ENCODE measurements at places on chromosomes 16 and 17. TPM values are rescaled to one million over a fixed set of nuclear protein-coding genes. Genes with fewer than 3 reads are reported as not detected.
A peak's percentile ranks its signal among the peaks of the same experiment; 100 is the strongest.

CHST5 gene
- total RNA-seq: 0.26 TPM

GRCh38 chr16:6892966-6893365, 439.7 kb upstream of the RBFOX1 start:
- DNase-seq: no peak

GRCh38 chr16:83248735-83249463, 558.9 kb upstream of the HSBP1 start:
- DNase-seq: no peak

GRCh38 chr17:21500064-21500463, 123.9 kb downstream of the KCNJ12 start:
- no peak for DNase-seq

DNA sequence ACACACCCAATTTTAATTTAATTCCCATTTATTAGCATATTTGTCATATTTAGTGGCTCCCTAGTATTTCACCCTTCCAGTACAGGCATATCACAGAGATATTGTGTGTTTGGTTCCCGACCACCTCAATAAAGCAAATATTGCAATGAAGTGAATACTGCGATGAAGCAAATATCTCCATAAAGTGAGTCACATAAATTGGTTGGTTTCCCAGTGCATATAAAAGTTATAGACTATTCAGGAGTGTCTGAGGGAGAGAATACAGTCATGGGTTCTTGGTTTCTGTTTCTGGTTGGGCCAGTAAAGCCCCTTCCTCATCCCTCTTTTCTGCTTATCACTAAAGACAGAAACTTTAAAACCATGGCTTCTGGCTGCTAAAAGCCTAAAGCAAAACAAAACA, 295.4 kb upstream of the AXIN2 start:
- no peak for DNase-seq

OTOA gene
- 0.70 TPM for total RNA-seq

SRL gene
- 10.1 TPM for total RNA-seq

DNA sequence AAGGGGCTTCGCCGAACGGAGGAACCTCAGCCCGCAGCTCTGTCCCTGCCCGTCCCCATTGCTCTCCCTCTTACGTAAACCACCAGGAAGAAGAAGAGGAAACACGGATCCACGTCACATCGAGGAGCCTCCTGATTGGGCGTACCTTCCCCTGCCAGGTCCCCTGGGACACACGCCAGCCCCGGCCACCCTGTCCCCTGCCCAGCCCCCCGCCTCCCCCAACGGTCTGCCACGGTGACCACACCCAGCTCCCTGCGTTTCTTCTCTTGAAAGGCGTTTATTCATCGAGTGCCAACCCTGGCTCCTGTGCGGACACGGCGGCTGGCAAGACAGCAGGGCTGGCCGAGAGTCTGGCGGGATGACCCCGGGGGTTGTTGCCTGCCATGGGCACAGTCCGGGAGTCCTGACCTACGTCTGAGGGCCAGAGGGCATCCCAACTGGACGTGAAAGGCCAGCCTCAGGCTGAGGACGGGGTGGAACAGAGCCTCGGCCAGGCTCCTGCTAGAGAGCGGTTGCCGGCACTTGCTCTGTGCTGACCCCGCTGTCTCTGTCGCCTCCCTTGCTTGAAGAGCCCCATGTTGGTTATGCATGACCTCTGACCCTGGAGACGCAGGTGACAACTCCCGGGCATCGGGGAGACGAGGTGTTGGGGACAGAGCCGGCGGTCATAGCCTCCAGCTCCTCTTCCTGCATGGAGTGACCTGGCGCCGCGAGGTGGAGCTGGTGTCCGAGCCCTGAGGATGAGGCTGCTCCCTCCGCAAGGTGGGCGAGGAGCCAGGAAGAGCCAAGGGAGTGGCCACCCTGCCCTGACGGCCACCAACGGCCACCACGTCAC, 40.5 kb upstream of the ACSF3 start:
- no peak for DNase-seq

- peak; percentile 84 for DNase-seq
Measured at GRCh38 chr17:27236717-27237315, 57.1 kb upstream of the WSB1 start.

DNA sequence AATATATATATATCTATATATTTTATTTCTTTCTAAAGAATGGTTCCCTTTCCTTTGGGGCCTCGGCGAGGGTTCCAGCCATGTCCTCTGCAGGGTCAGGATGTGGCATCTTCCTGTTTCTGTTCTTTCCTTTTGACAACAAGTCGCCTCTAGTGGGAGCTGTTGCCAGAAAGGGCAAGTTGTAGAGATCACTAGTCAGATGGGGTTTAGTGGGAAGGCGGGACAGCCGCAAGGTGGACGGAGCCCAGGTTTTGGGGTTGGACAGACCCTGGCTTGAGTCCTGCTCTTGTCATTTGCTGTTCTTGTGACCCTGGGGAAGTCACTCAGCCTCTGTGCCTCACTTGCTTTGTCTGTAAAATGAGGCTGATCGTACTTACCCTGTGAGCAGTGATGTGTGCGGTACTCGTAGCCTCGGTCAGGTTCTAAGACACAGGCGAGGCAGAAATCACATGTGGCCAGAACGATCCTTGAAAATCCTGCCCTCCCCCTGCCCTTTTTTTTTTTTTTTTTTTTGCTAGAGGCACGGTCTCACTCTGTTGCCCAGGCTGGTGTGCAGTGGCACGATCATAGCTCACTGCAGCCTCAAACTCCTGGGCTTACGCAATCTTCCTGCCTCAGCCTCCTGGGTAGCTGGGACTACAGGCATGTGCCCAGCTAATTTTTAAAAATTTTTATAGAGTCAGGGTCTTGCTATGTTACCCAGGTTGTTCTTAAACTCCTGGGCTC, 80.1 kb downstream of the ABCC6 start:
- no peak for DNase-seq

- DNase-seq: no peak
Measured at GRCh38 chr16:28930652-28931051, 1.1 kb upstream of the CD19 start.

KRT33B gene
- total RNA-seq: not detected

DNA sequence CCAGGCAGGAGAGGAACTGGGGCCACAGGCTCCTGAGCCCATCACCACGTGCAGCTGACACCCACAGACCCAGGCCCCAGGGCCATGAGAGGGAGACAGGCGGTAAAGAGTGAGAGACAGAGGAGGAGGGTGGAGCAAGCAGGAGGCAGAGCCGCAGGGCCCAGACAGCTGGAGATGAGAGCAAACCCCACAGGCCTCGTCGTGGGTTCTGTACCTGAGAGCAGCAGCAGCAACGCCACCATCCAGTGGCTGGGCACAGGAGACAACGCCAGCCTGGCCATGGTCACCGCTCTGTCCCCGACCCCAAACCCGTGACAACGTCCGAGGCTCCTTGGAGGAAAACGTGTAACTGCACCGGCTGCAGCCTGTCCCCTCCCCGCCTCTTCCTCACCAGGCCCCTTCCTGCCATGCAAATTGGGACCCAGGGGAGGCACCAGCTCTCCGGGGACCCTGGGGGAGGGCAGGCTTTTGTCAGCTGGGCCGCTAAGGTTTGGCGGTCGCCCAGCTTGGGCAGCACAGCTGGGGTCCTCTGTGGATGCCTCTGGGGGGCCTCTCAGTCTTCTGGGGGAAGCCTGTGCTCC, at the start of gene CD79B:
CD79B (minus strand) TSS at position 351 of the 581 bp plus-strand sequence; CDS start at position 281, 70 bp downstream.
- DNase-seq: no peak

DNA sequence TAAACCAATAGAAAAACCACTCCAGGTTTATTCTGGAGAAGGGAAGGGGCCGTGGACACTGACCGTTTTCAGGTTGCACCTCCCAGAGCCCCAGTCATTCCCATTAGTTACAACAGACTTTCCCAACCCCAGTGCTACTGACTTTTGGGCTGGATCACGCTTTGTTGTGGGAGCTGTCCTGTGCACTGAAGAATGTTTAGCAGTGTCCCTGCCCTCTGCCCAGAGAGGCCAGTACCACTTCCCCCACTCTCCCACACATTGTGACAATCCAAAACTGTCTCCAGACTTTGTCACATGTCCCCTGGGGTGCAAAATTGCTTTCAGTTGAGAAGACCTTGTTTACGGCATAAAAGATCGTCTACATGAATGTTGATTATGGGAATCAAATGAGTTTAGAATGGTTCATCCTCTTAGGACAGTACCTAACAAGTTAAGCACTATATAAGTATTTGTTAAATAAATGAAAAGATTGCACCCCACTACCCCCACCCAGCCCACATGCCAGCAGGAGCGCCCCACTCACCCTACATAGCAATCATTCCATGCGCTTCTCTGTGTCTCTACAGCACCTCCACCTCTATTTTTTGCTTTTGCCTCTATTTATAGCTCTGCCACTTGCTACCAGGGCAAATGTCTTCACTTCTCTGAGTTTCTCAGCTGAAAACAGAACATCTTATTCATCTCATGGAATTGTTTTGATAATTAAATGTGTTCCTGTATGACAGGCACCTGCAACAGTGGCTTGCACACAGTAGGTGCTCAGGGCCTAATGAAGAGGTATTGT, 104.9 kb downstream of the AXIN2 start:
- DNase-seq: no peak

HASPIN gene
- 0.31 TPM for total RNA-seq

CCL4 gene
- total RNA-seq: 6.1 TPM

DNA sequence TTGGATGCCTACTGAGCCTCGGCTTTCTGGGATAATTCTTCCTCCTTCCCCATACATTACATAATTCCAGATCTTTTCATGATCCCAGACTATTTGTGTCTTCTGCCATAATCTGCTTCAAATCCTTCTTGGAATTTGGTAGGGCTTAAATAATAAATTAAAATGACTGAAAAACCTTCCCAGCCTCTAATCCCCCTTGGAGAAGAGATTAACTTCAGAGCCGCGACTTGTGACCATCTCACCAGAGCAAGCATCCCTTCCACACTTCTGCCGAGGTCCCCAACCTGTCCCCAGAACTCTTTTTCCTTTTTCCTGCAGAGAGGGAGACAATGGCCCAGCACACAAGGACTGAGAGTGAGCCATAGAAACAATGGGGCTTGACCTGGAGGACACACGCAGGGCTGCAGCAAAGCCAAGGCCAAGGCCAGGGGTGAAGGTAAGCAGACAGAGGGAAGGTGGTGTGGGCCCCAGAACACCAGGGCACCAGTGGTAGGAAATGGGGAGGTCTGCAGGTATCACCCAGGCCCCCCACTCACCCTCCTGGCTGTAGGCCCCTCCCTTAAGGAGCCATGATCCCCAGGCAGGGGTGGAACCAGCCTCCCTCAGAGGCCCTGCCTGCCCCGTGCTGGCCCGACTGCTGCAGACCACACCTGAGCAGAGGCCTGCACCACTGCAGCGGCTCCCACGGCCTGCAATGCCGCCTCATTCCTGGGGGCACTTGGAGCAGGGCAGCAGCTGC, 9.6 kb upstream of the BCAR1 start:
- no peak for DNase-seq

SPATA32 gene
- not detected for total RNA-seq

DNA sequence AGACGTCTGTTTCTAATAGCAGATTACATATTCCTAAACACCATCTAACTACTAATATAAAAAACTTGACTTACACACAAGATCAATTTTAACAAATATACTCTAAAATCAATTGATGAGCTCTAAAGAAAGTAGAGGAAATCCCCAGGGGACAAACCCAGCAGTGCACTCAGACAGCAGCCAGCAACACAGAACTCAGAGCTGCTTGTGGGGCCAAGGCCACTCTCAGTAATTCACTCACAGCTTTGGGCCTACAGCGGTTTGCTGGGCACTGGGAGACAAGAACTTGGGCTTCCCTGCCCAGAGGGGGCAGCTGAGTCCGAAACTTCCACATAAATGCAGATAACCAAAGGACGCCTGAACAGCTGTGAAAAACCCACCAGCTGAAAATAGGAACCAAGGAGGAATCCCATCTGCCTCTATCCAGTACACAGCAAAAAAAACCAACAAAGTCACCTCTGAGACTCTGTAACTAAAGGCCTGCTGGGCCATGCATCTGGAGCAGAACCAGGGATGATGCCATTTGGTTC, 21.4 kb downstream of the NPLOC4 start:
- no peak for DNase-seq

DNA sequence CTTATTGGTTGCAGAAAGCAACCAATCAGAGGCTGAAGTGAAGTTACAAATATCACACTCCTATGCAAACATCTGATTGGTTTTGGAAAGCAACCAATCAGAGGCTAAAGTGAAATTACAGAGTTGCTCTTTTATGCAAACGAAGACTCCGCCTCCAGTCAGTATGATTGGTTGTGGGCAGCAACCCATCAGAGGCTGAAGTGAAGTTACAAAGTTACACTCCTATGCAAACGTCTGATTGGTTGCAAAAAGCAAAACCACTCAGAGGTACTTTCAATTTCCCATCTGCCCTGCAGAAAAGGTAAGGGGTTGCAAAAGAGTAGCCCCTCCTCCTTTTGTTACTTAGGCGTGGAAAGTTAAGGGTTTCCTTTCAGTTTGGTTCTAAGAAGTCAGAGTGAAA, 697.3 kb downstream of the MAF start:
- no peak for DNase-seq

DNA sequence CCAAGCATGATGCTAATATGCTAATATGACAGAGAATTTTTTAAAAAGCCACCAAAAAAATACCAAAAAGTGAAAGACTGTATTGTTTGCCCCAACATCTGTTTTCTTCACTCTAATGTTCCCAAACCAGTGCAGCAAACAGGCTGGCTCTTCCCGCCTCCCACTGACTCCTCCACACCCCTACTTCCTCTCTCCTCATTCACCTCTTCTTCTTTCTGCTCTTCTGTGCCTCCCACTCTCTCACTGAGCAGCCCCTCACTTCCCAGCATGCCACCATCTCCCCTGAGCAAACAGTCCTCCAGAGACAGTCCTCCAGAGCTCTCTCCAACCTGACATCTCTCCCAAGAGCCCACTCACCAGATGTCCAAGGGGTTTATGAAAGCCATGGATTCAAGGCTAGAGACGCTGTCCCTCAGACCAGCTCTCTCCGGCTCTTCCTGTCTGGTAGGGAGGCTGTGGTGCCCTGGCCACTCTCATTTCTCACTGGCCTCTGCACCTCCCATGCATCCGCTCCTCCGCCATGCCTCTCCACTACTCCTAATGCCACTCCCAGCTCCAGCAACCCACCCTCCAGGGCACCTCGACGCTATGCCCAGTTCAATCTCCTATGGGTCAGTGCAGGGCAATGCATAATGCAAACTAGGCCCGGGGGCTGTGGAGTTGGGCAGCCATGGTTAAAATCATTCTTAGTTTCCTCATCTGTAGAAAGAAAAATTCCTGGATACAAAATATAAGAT, 52.9 kb downstream of the ANKRD11 start:
- no peak for DNase-seq

DNA sequence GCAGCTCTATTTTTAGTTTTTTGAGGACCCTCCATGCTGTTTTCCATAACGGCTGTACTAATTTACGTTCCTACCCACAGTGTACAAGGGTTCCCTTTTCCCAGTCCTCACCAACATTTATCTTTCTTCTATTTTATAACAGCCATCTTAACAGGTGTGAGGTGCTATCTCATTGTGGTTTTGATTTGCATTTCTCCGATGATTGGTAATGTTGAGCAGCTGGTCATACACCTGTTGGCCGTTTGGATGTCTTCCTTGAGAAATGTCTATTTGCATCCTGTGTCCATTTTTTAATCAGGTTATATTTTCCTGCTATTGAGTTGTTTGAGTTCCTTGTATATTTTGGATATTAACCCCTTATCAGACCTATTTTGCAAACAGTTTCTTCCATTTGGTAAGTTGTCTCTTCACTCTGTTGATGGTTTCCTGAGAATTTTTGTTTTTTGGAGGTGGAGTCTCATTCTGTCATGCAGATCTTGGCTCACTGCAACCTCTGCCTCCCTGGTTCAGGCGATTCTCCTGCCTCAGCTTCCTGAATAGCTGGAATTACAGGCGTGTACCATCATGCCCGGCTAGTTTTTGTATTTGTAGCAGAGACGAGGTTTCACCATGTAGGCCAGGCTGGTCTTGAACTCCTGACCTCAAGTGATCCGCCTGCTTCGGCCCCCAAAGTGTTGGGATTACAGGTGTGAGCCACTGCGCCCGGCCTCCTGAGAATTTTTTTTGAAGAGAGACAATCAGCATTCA, 279.6 kb downstream of the SNX29 start:
- no peak for DNase-seq

- DNase-seq: no peak
Measured at GRCh38 chr17:46139432-46140210, 53.6 kb downstream of the KANSL1 start.

Measured in ureter (tissue), 1 donor.